ENCODE measurements at places on chromosomes 4 and X.
A peak's percentile ranks its signal among the peaks of the same experiment; 100 is the strongest.

- no peak for DNase-seq
These were observed 136.8 kb downstream of the C4orf33 start for GRCh38 chr4:129232589-129233337.

GRCh38 chr4:186557486-186557885 is 2.1 kb upstream of the MTNR1A start:
- DNase-seq: no peak

DNA sequence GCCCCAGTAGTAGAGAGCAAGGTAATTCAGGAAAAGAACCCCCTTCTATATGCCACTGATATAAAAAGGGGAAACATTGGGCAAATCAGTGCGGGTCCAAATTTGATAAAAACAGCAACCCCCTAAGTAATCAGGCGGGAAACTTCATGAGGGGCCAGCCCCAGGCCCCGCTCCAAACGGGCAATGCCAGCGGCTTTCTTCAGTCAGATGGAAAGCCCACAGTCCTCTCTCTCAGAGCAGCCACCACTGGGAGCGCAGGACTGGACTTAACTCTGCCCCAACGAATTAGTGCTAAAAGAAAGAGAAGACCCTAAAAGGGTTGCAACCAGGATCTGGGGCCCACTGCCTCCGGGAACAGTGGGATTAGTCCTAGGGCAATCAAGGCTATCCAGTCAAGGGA is 9.9 kb downstream of the MAGEA11 start:
- no peak for DNase-seq

GRCh38 chr4:143700416-143701352 is at the start of gene FREM3:
Gene FREM3 (minus strand): TSS chr4:143700675. CDS start chr4:143700675, 0 bp downstream.
- peak; percentile 5 for DNase-seq

GRCh38 chr4:149706942-149707341 is 108.7 kb downstream of the IQCM start:
- DNase-seq: no peak
